ENCODE measurements at places on chromosomes 2 and 18.

GRCh38 chr18:73245345-73245744, 377.6 kb upstream of the NETO1 start:
- no peak for DNase-seq

GRCh38 chr2:197628043-197628500, 47.3 kb downstream of the RFTN2 start:
- DNase-seq = no peak

DNA sequence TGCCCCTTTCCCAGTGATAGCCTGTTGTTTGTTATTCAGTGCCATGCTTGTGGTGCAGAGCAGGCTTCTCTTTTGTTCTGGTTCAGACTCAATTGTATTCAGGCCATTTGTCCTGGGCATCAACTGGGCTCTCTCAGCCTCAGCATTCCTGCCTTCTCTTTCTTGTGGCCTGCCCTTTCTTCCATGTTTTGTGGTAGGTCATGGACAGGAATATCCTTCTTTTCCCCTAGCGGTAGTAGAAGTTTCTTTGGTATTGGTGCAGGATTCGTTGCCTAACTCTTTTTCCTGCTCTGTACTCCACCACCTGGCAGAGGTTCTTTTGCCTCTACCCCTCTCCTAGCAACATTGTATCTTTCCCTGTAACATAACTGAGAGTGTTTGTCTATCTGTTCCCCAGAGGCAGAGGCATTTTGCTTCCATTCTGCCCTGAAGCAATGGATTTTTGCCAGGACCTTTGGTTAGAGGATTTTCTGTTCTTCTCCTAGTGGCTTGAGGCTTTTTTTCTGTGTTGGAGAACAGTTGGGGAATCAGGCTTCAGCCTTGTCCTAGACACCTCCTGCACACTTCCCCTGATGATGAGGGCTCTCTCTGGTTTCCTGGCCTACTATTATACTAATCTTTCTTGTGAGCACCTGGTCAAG, 68.5 kb downstream of the NCOA1 start:
- DNase-seq = no peak

DNA sequence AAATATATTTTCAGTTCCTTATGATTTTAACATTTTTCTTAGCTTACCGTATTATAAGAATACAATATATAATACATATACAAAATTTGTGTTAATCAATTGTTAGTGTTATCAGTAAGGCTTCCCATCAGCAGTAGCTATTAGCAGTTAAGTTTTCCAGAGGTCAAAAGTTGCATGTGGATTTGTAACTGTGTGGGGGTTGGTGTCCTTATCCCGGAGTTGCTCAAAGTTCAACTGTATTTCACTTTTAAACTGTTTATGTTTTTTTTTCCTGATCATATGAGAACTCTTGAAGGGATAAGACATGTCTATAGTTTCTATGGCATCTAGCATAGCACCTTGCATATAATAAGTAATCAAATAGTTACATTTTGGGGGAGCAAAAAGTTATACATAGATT, 11.9 kb upstream of the MFSD6 start:
- no peak for DNase-seq

DNA sequence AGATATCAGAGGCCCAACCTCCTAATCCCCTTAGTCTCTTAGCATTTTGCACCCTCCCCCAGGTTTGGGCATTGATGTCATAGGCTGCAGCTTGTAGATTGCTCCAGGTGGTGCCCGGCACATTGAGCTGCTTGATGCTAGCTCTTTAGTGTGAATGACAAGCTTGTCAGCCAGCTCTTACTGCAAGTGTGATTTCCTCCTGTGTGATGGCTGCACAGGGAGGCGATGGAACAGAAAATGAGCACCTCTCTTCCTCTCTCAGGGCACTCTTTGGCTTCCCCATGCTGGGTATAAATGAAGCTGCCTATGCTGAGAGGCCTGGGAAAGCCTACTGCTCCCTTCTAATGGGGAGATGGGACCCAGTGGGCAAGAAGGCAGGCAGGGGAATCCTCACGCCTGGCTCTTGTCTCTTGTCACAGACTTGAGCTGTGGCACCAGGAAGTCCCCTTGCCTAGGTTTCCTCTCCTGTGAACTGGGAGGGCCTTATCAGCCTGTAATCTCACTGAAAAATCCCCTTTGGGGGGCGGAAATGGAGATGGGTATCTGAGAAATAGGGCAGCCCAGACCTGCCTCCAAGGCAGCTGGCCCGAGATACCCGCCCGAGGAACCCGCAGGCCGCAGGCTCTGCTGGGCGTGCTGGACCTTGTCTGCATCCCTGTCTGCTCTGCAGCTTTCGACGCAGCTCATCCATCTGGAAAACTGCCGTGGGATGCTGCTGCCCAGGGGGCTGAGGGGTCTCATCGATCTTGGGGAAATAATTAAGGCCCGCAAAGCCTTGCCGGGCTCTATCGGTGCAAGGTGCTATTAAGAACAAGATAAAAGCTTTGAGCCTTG, 163.5 kb upstream of the CXCR4 start:
- DNase-seq = no peak

DNA sequence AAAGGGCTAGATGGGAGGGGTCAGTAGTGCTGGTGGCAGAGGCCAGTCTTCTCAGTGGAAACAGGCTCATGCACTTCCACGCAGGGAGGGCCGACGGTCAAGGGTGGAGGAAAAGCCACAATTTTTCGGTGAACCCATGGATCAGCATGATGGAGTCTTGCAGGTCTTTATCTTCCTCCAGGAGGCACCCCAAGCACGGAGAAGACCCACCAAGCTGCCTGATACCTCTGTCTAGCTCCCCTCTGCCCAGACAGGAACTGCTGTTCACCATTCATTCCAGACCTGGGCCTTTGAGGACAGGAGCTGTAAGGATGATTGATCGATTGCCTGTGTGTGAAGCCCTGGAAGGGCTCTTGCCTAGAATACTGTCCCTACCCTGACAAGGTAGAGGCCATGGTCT, 2.8 kb upstream of the LRRFIP1 start:
- DNase-seq = no peak

DNA sequence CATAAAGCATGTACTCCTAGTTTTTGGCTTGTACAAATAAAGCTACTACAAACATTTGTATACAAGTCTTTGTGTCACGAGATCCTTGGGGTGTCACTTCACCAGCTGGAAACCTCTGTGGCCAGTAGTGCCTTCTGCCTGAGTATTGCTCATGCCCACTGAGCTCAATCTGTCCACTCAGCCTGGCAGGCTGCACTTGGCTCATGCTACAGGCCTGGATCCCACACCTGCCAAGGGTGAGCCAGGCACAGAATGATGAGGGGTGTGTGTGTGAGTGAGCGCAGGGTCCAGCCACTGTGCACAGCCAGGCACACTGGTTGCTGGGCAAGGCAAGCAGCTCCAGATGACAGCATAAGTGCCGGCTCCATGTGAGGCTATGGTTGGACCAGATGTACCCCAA, 13.1 kb downstream of the SRD5A2 start:
- no peak for DNase-seq

DNA sequence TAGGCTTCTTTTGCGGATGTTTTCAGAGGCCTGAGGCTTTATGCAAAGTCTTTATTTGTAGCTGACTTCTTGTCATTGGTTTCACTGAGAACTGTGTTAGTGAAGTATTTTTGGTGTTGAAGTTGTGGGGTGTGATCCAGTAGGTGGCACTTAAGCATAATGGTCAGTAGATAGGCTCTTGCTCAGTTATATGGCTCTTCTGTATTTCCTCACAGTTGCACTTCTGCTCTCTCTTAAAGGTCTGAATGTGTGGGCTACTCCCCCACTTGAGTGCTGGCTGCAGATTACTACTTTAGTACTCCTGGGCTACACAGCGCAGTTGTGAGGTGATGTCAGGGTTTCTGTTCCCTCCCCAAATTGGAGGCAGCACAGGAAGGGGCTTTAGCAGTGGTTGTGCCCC, 133.8 kb upstream of the SCN7A start:
- no peak for DNase-seq

- no peak for DNase-seq
Measured at GRCh38 chr2:71667256-71668182, 214.2 kb downstream of the DYSF start.

DNA sequence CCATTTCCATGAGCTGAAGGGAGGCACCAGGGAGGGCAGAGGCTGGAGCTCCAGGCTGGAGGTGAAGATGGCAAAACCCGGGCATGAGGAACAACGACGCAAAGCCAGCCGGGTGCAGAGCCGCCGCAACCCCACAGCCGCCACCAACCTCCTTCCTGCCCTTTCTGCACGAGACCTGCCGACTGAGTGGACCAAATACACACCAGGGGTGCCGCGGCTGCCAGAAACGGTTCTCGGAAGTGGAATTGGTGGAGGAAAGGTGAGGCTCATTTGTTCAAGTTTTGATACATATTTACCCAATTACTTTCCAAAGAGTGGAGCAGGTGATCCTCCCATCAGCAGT, 8.4 kb upstream of the CIDEA start:
- no peak for DNase-seq

GRCh38 chr2:234339501-234339900, 157.4 kb downstream of the ARL4C start:
- DNase-seq = no peak

- DNase-seq = no peak
Measured at GRCh38 chr2:235377176-235377575, 116.7 kb upstream of the AGAP1 start.

DNA sequence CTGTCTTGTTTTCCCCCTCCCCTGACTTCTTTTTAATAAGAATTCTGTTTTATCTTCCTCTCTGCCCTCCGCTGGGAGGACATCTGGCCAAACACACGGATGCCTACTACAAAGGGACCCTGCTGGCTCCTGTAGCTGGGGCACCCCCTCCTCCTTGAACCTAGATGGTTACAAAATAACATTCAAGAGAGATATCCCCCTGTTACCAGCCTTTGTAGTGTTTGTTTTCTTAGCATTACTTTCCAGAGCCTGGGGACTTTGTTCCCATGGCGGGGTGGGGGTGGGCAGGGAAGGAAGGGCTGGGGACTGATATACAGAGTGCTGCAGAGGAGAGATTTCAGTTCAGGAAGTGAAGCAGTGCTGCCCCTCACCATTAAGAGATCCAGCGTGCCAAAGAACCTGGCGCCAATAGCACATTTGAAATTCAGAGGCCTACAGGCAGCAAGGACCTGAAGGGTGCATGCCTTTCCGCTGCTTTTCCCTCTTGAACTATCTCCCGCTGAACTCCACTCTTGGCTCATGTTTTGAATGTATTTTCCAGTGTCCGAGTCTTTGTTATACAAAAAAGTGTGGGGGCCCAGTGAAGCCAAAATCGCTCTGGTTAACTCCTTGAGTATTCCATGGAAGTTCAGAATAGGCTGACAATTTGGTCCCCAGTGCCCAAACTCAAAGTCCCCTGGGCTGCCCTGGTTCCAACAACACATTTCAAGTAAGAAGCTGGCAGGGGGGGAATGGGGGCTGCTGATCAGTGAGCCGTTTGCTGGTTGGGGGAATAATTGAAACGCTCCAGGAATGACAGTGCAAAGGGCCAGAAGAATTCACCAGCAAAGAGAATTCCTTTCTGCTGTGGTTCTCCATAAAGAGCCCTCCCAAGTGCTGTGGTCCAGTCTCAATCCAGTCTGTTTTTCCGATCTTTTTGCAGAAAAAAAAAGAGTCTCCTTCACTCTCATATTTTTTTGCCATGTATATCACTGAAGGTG, 94.8 kb upstream of the THOC1 start:
- DNase-seq = no peak

GRCh38 chr2:151043484-151043883, 218.2 kb downstream of the RBM43 start:
- DNase-seq = no peak

DNA sequence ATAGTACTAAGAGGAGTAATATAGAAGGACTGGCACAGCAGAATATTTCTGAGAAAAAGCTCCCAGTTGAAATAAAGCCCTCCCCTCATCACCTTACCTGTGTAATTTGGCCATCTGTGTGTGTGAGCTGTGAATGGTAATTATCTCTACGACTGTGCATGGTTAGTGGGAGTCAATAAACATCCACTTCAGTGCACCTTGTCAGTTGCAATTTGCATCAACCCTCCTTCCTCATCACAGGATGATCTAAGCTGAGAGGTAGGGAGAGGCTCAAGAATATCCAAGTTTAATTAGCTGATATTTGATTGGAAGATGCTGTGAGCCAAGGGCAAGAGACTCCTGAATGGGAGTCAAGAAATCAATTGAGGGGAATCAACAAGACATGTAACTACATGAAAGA, 694.9 kb upstream of the KLHL29 start:
- DNase-seq = no peak

DNA sequence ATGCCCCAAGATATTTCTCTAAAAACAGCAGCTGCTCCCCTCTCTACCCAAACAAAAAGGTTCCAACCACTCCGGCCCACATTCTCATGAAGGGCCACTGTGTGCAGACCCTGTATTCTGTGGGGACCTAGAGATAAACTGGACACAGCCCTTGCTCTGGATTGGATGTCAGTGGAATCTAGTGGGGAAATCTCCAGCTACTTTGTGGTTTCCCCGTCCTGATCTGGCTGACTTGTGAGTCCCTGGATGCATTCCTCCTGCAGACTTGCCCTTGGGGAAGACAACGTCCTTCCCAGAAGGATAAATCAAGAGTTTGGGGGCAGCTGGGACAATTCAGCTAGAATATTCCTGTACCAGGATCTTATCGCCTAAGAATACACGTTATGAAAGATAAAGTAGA, 151.1 kb downstream of the FSHR start:
- no peak for DNase-seq

GRCh38 chr18:50527636-50528307, 32.1 kb upstream of the MAPK4 start:
- no peak for DNase-seq

GRCh38 chr2:11955884-11956291, 209.5 kb downstream of the LPIN1 start:
- no peak for DNase-seq

DNA sequence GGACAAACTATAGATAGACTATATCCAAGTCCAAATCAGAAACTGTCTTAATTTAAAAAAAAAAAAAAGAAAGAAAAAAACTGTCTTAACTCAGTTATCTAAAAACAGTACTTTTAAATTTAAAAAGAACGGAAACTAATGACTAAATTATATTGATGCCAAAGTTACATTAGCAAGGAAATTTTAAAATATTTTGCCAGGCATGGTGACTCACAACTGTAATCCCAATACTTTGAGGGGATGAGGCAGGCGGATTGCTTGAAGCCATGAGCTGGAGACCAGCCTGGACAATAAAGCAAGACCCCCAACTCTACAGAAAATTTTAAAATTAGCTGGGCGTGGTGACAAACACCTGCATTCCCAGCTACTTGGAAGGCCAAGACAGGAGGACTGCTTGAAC, 30.9 kb downstream of the MEMO1 start:
- no peak for DNase-seq

DNA sequence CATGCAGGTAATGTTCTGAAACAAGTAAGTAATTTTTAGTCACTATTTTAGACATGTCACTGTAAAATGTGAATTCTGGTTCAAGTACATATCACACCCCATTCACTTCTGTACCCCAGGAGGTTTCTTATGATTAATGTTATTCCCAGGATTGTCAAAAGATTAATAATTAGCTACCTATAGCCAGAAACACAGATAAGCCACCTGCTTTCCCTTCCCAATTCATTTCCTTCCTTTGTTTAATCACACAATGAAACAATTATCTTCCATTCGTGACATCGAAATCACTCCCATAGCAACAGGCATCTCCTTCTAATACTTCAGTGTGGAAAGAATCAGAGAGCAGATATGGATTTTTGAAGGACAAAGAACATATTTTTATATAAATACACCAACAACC, 1650.3 kb upstream of the CELF4 start:
- DNase-seq = no peak

- DNase-seq = no peak
Measured at GRCh38 chr18:40404284-40404683, 1550.8 kb upstream of the PIK3C3 start.

GRCh38 chr2:43160778-43161177, 65.6 kb downstream of the ZFP36L2 start:
- DNase-seq = no peak
